ENCODE measurements at places on chromosomes 1 and 21.

DNA sequence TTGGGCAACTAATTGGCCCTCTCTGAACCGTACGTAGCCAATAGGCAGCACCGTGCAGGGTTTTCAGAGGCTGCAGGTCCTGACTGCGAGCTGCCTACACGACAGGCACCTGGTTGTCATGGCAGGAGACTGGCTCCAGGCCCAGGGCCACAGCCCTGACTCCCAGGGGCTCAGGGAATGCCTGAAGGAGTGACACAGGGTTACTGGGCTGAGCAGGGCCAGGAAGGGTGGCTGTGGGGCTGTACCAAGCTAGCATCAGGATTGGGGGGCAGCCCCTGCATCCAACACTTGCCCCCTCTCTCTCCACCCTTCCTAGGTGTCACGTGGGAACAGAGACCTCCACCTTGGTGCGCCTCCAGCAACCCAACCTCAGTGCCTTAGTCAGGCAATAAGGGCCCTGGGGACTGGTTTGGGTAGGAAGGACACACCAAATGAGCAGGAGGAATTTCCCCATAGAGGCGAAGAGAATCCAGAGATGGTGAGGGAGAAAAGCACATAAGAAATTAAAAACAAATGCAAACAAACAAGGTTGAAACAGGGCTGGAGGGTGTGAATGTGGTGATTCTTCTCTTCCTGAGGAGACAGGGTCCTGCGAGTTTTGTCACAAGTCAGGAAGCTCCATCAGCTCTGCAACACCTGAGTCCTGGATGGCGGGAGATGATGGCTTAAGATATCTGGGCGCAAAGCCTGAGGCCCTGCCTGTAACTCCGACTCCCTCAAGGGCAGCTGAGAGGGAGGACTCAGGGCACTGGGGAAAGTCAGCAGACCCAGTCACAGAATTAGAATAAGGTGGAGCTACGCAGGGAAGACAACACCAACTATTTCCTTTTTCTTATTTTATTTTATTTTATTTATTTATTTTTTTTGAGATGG lies 19.7 kb upstream of the RNU1-4 start:
- DNase-seq, result no peak

- DNase-seq, result no peak
Observed at GRCh38 chr21:31204801-31205200, 139.3 kb downstream of the TIAM1 start.

DNA sequence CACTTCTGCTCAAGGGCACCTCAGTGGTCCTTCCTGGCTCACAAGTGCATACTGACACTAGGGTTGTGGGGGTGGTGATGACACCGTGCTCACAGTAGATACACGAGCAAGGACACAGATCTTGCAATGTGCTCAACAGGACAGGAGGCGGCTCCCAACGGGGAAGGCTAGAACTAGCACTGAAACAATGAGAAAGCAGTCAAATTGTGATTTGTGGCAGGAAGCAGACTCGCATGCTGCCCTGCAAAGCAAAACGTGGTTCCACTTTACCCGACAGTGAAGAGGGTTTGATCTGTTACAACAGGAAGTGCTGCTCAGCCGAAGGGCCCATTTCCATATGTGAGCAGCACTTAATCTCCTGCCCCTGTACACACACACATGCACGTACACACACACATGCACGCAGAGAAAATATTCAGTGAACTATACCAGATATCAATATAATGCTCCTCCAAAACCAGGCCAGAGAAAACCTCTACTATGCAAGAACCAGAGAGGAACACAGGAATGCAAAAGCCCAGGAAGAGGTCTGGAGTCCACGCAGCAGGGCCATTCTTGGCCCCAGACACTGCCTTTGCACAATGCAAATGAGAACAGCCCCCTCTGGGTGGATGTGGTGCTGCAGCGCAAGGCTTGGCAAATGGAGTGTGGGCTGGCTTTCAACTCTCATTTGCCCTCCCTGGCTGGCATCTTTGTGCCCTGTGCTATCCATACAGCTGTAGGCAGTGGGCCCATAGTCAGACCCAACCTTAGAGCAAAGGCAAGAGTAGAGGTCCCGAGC lies 47.1 kb downstream of the KANK4 start:
- no peak for DNase-seq

- DNase-seq, result peak; percentile 52
Observed at GRCh38 chr1:117612517-117613248, 6.8 kb downstream of the TENT5C start.

- no peak for DNase-seq
Observed at GRCh38 chr1:219283541-219283940, 109.9 kb downstream of the LYPLAL1 start.
